ENCODE measurements at places on chromosomes 13 and 19.

GRCh38 chr13:98576200-98576945, 534 bp downstream of the STK24 start:
- DNase-seq = peak; percentile 23

DNA sequence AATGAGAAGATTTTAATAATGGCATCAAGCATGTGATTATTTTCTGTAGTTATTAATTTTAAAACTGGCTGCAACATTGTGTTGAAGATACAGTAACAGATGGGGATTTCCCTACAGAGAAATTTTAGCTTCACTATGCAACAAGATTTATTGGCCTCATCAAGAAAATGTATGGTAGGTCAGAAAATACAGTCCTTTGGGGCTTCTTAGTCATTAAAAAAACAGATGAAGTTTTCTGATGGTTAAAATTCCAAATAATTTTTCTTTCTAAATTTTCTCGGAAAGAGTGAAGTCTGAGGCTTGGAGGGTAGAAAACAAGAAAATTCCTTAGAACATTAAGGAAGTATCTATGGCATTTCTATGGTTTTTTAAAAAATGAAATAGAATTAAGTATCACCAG, 1790.8 kb upstream of the PCDH20 start:
- DNase-seq = no peak

DNA sequence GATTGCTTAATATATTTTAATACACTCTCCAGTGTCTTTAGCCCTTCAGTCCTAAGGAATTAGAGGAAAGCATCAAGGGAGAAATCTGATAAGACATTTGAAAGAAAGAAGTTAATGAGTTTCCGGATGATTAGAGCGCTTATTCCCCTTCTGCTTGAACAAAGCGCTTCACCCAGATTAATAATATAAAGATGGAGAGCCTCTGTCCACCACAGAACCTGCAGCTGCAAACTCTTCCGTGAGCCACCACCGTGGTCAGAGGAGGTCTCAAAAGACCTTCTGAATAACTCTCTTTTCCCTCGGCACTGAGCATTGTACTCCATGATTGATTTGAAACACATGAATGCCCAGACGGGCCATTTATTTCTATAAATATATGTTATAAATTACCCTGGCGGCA, 14.2 kb upstream of the TUBGCP3 start:
- no peak for DNase-seq

- peak; percentile 99 for DNase-seq
These were observed 1.2 kb downstream of the APLP1 start for GRCh38 chr19:35869327-35870123.

- no peak for DNase-seq
These were observed 107.6 kb upstream of the RNF113B start for GRCh38 chr13:98284679-98285078.

- peak; percentile 74 for DNase-seq
These were observed 511 bp downstream of the GARRE1 start for GRCh38 chr19:34254698-34255432.

- DNase-seq = no peak
These were observed 33.0 kb downstream of the XPO4 start for GRCh38 chr13:20869540-20869939.

GRCh38 chr19:821825-822503, at the start of gene PLPPR3:
TSS of gene PLPPR3 (minus strand) at chr19:821955. CDS start at chr19:821559, 396 bp downstream.
- DNase-seq = no peak

DNA sequence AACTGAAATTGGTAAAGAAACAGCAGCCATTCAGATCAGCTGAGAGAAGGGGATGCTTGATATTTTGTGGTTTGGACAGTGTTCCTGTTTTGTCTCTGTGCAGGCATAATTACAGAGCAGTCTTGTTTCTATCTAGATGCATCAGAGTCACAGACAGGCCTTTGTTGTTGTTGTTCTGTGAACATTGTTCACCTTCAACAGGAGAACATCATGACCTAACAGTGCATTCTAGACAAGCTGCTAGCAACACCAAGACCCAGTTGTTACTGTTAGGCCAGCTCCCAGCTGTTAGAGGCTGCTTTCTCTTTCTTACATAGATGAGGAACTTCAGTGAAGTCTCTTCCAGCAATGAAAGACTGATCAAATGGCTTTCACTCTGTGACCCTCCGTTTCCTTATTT, 8.5 kb upstream of the LSR start:
- DNase-seq = no peak

GRCh38 chr19:6378041-6378440, 2.3 kb upstream of the PSPN start:
- no peak for DNase-seq

- peak; percentile 64 for DNase-seq
These were observed 104.4 kb downstream of the TM9SF2 start for GRCh38 chr13:99605420-99606323.

All from NCI-H345 (cell line).